Naive thymus-derived CD4-positive, alpha-beta T cell (primary cell): ENCODE measurements at places on chromosomes 6 and 20.

GRCh38 chr6:106077881-106078280 lies 8.3 kb upstream of the PRDM1 start:
- DNase-seq: no peak

GRCh38 chr20:11128721-11129120 lies 454.9 kb upstream of the JAG1 start:
- no peak for DNase-seq

DNA sequence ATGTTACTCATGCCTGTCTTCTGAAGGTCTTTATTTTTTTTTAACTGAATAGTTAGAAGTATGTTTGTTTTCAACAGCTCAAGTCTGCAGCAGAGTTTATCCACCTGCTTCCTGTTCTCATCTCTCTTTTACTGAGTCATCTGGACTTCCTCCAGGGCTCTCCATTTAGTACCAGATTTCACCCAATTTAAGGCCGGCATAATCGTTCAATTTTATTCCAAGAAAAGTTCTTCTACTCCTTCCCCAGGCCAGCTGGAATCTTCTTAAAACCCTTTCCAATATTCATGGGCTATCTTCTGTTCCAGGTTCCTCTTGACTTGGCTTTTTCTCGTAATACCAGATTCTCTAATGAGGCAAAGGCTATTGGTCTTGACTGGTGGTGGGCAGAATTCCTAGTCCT lies 79.0 kb upstream of the LAMA2 start:
- DNase-seq: no peak

- DNase-seq: no peak
Observed at GRCh38 chr6:36967757-36968156, 13.2 kb downstream of the PI16 start.

GRCh38 chr6:109579361-109579760 lies 96.3 kb upstream of the ZBTB24 start:
- DNase-seq: no peak

DNA sequence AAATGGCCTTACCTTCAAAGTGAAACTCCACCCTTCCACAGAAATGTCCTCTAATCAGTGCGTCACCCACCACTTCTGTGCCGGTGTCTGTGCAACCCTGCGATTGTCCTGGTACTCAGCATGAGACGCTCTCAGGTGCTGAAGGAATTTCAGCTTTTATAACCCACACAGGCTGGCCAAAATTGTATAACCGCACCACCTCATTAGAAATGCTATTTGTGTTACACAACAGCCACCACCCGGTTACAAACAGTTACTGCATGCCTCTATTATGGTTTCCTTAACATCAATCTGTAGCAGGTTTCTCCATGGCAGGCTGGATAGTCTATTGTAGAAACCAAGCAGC lies 51.5 kb downstream of the SLC23A2 start:
- no peak for DNase-seq
